ENCODE measurements at places on chromosomes 4 and X.

GRCh38 chr4:153064571-153064970, 128.4 kb downstream of the FHDC1 start:
- no peak for DNase-seq

GRCh38 chrX:40612511-40612910, 10.7 kb upstream of the MPC1L start:
- DNase-seq: no peak

- no peak for DNase-seq
Observed at GRCh38 chr4:128364565-128364964, 77.0 kb upstream of the PGRMC2 start.

GRCh38 chrX:76183289-76184049, 10.6 kb downstream of the PBDC1 start:
- no peak for DNase-seq

GRCh38 chrX:49844611-49845010, 15.5 kb downstream of the PAGE4 start:
- no peak for DNase-seq

- no peak for DNase-seq
Observed at GRCh38 chr4:16992566-16993225, 94.3 kb upstream of the LDB2 start.

- peak; percentile 89 for DNase-seq
Observed at GRCh38 chr4:8316911-8317351, 47.4 kb downstream of the HTRA3 start.

DNA sequence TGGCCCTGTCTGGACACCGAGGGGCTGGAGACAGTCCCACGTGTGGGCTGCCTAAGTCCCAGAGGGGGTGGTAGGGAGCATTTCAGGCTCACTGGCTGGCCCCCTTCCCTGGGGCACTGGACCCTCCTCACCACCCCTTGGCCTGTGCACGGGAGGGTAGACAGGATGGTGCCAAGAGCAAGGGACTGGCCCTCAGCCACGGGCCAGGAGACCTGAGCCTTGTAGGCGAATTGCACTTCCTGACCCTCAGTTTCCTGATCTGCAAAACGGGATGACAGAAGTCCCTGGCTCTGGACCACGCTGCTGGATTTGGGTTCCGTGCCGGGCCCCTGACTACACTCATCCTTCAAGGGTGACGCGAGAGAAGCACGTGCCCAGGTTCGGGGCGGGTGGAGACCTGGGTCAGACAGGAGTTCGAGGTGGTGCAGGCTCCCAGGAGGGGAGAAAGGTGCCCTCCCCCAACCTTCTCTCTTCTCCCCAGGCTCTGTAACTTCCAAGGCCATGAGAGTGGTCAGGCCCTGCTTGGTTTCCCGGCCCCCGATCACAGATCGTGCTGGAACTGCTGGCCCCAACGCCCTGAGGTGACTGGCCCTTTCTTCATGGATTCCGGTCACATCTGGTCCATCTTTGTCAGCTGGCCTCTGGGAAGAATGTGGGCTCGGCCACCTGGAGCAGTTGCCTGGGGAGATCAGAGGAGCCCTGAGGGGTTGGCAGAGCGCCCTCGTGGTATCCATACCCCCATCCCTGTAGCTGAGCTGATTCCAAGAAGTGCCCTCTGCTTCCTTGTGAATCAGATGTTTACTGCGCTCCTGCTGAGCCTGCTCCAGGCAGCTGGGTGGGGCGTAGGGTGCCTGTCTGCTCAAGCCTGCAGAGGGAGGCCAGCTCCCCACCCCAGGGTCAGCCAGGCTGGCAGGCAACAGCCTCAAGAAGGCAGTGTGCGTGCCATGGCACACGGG, 3.3 kb downstream of the SH3BP2 start:
- no peak for DNase-seq

- DNase-seq: no peak
Observed at GRCh38 chr4:106691749-106692148, 323.2 kb upstream of the GIMD1 start.

DNA sequence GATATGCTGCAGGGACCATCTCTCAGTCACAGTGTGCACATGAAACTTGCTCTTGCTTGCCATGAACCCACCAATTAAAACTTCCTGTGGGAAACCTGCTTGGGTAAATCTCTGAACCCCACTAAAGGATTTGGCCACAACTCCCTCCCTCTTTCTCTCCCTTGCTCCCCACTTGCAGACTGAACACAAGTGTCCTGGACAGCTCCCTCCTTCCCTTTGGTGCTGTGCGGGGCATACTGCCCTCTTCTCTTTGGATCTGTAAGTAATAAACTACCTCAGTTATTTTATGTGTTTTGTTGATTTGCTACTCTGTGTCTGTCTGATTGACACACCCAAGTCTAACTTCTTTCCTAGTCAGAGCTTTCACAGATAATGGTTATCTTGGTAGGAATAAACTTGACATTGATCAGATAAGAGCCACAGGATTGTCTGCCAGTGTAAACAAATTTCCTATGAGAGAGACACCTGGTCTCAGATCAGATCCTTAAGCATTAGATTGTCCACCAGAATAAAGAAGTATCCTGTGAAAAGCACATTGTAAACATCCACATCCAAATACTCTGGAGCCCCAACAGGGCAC, 41.8 kb downstream of the SULT1E1 start:
- DNase-seq: no peak

DNA sequence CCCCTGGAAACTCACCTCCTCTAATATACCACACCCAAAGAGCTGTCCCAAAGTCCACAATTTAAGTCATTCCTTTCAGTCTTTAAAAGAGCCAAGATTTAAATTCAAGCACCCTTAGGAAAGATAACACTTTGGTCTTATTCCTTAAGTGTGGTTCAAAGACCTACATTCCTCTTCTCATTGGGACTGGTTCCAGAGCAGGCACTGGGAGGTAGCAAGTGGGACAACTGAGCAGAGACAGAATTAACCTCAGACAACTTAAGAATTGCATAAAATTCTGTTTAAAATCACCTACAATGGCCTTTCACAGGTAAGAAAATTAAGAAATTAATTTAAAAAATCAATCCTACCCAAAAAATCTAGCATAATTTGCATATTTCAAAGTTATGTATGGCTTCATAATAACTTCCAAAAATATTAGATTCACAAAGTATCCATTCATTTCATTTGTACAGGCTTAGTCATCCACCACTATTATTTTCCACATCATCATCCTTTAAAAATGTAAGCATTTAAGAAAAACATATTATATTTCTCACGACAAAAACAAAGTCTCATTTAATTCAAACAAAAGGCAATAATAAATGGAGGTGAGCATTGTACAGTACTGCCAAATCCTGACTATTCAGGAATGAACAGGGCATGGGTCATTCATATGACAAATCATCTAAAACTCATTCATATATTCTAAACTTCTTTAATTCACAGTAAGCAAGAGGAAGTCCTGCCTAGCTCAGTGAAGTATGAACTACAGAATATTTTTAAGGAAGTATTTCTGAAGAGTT, 13.6 kb downstream of the PRSS12 start:
- no peak for DNase-seq

DNA sequence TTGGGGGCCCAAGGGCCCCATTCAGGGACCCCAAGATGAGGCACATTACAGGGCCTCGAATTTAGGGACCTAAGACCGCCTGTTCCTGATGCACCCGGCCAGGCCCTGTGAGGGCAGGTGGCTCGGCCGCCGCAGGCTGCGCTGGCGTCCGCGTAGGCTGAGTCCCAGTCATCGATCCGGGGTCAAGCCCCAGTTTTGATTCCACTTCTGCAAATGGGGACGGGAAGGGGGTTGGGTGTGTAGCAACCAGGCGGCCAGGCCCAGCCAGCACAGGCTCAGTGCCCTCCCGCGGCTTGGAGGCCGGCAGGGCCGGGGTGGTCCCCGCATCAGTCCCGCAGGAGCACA, 327 bp downstream of the PNPLA4 start:
- no peak for DNase-seq

DNA sequence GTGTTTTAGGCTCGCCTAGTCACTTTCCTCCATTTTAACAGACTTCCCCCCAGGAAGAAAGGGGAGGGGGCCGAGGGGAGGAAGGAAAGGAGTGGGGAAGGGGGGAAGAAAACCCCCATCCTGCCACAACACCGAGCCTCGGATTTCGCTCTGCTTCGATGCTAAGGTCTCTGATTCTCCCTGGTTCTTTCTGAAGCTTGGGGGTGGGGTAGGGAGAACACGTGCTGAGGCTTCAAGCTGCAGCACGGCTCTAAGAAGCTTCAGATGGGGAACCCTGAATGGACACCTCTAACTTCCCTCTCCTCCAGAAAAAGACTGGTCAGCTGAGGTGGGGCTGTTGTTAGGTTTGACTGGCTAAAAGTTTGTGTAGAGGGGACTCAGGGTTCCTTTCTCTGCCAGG, 61.8 kb downstream of the RHOH start:
- no peak for DNase-seq

- no peak for DNase-seq
Observed at GRCh38 chrX:63327788-63328187, 23.3 kb downstream of the SPIN4 start.

- DNase-seq: no peak
Observed at GRCh38 chrX:139020801-139021200, 309.3 kb upstream of the FGF13 start.

Data from mesenteric fat pad (tissue), 1 donor.